Left renal pelvis (tissue), 4 donors: ENCODE measurements at places on chromosomes 3 and 15.

- no peak for DNase-seq
These were observed 110.3 kb downstream of the FRMD5 start for GRCh38 chr15:44084770-44085169.

- DNase-seq = no peak
These were observed 221.2 kb downstream of the SNRPN start for GRCh38 chr15:25175789-25176615.

GRCh38 chr15:25172691-25173090 lies 217.9 kb downstream of the SNRPN start:
- DNase-seq = no peak

GRCh38 chr3:124056846-124057245 lies 64.9 kb upstream of the ROPN1 start:
- DNase-seq = no peak

DNA sequence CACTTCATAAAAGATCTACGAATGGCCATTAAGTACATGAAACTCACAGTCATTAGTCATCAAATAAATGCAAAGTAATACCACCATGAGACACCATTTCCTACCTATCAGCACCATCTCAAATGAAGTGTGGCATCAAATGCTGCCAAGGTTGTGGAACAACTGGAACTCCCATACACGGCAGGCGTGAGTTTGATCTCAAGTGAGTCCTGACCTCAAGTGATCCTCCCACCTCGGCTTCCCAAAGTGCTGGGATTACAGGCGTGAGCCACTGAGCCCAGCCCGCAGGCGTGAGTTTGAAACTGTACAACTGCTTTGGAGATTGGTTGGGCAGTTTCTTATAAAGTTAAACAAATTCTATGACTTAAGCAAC lies 28.8 kb upstream of the HDAC11 start:
- no peak for DNase-seq

DNA sequence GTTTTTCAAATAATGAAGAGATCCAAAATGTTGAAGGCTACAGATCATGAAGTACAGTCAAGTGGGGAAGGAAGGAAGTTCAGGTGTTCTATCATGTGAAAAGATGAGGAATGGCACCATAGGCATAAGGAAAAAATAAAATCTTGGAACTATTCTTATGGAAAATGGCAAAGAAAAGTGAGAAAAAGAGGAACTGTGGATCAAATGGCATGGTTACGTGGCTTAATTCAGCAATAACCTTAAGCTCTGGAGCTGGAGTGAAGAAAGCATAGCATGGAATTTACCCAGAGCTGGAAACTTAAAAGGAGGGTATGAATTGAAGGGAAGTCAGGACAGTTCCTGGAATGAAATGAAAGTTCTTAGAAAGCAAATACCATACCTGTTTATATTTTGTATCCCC lies 14.4 kb downstream of the ETFA start:
- DNase-seq = no peak

DNA sequence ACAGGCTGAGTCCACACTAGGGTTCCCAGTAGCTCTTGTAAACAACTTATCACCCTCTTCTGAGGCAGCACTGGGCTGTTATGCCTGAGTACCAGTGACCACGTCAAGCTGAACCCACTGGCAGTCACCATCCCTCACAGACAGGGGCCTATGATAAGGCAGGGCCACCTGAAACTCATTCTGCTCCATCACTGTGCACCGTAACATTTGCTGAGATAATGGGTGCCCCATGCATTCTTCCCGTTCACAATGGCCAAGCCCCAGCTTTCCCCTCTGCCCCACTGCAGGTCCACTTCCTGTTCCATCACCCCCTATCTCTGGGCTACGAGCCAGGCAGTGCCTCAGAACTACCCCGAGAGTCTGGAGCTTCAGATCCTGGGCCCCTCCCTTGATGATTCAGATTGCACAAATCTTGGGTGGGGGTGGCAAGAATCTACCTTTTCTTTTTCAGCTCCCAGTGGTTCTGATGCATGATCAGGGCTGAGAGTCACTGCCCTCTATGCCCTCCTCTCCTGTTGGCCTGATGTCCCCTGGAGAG lies 158.0 kb downstream of the RAB11A start:
- no peak for DNase-seq

DNA sequence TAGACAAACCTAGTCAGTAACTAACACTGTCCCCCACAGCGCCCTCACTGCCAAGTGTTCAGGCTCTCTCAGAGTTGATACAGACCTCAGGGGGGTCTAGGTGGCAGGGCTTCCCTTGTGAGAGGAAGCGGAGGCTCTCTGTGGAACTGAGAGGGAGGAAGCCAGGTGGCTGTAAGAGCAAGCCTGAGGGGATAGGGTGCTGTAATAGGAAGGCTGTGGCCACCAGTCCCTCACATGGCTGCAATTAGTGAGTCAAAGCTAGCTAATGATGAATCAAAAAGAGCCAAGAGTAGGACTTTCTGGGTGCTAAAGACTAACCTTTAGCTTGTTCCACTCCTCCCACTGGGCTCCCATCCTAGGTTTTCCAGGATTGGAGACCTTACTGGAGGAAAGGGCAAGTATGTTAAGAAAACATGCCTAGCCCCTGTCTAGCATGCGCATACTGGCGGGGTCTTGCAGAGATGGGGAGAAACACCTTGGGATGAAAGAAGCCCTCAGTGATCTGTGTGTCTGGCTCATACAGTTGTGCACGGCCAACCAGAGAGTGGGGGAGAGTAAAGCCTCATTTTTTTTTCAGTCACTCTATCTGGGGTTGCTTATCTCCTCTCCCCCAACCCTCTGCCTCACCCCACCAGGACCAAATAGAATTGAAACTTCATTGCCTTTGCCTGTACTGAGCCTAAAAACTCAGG lies 13.3 kb upstream of the SOX2 start:
- DNase-seq = no peak

GRCh38 chr3:141275032-141275422 lies 43.4 kb downstream of the PXYLP1 start:
- DNase-seq = no peak

DNA sequence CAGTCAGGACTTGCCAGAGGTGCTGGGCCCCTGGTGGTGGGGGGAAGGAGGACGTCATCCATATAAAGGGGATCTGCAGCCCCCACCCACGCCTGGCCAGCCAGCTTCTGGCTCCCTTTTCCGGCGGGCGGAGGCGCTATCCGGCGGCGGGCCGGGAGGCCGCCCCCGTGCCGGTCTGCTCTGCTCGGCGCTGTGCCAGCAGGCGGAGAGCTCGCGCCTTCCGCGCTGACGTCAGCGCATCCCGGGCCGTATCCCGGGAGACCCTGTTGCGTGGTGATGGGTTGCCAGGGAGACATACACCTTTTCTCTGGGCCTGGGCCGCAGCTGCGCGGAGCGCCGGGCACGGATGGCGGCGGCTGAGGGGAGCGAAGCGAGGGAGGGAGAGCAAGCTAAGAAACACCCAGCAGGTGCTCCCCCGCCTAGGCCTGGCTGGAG lies 1.1 kb downstream of the FAM131A start:
- peak; percentile 75 for DNase-seq

GRCh38 chr3:69385723-69386555 lies at the start of gene FRMD4B:
FRMD4B (minus strand) TSS chr3:69386088; CDS start chr3:69385989, 99 bp downstream.
- no peak for DNase-seq
